ENCODE measurements at places on chromosomes 6 and 20.

- DNase-seq = no peak
Observed at GRCh38 chr6:151437401-151437800, 14.5 kb downstream of the RMND1 start.

GRCh38 chr20:45967551-45968080 lies 4.4 kb downstream of the ZNF335 start:
- DNase-seq = no peak

- DNase-seq = no peak
Observed at GRCh38 chr6:86215323-86215722, 572.6 kb upstream of the SYNCRIP start.

GRCh38 chr6:130178692-130179091 lies 44.1 kb downstream of the SAMD3 start:
- DNase-seq = no peak

DNA sequence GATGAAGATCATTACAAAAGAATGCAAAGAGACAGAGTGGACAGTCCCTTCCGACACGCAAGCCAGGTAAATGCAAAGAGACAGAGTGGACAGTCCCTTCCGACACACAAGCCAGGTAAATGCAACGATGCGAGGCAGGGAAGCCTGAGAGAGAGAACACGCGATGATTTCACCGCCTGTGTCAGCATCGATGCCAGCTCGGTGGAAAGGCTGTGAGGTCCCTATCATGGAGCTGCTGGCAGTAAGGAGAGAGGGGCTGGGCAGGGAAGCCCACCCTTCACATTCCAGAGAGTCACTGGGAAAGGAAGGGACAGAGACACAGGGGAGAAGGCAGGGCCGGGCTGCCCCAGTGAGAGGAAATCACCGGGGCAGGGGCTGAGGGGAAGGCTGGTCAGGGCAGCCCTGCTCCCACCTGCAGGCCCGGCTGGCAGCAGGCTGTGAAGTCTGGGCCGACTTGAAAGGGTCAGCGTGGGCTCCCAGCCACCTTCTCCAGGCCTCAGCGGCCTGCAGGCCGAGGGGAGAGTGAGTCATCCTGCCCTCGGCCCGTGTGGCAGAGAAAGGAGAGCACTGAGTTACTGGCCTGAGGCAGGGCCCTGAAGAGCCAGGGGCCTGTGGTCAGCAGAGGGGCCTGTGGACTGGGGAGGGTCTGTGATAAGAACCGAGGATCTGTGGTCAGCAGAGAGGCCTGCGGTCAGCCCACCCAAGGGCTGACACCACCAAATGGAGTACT lies 80.4 kb downstream of the DACT2 start:
- DNase-seq = no peak

DNA sequence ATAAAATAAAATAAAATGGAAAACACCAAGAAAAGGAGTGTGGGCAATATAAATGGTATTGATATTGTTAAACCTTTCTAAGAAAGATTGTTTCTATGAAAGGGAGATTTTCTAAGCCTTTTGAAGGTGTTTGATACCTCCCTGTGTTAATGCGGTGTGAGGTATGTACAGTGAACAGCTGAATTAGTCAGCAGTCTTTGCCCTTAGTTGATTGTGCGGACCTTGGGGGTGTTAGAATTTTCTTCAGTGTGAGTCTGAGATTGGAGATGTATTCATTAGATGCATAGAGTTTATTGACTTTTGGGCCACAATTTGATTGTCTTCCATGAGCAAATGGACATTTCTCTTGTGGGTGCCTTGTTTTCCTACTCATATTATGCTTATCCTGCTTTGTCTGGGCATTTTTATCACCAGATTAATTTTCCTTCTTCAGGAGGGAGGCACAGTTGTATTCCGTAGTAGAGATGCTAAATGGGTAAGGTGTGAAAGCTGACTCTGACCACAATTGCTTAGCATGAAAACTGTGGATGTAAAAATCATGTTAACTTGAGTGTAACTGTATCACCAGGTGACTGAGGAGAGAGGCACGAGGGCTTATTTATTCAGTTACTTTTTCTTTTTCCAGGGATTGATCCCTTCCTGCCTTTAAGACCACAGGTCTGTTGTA lies 42.2 kb downstream of the CDYL start:
- no peak for DNase-seq

DNA sequence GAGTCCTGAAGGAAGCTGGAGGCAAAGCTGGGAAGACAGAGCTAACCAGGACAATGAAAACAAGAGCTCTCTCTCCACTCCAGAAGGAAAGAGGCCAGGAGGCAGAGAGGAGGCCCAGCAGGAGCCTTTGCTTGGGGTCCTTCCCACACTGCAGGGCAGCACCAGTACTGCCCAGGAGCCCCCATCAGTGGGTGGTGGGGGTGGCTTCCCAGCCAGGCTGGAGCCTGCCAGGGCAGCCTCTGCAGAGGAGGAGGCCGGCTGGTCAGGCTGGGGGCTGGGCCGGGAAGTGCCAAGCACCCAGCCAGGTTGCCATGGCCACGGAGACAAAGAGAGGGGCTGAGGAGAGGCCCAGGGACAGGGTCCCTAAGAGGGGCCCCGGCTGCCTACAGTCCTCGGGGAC lies 33.4 kb downstream of the PREX1 start:
- no peak for DNase-seq

DNA sequence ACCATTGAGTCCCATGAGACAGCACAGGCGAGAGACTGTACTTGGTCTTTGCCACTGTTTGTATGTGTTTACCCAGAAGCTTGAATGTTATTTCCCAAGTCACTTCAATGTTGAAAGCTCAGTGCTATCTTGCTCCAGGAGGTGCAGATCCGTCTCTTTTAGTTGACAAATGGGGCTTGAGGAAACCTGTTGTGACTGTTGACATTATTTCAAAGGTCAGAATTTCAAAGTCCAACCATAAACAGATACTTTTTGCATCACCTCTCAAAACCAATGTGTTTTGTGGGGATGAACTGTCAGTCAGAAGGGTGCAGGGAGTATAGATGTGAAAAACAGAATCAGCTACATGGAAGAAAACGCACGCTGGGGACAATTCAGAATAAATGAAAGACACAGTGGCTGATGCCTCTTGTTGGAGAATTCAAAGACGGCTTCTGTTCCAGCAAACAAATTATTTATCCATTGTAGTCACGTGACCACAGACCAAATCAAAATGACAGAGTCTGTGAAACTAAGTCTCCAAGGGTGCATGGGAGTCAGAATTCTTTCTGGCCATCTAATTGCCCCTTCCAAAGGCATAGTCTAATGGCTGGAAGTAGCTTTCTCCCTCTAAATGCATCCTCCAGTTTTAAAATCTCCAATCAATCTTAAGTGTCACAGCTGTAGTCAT lies 83.7 kb downstream of the MYLK4 start:
- no peak for DNase-seq

DNA sequence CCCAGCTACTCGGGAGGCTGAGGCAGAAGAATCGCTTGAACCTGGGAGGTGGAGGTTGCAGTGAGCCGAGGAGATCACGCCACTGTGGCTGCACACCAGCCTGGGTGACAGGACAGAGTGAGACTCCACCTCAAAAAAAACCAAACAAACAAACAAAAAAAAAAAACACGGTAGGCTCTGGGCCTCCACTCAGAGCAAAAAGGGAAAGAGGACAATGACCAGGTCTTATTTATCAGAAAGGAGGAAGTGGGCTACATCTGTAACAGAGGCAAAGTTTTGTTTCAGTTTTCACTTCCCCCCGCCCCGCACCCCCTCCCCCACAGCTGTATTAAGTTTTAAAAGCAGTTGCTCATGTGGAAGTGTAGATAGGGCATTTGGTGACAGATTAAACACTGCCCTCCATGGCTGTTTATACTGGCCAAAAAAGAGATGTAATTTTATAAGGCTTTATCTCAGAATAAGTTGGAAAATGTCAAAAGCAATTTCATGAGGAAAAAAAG lies 114.6 kb downstream of the RCAN2 start:
- no peak for DNase-seq

GRCh38 chr6:106973018-106973835 lies 1.3 kb downstream of the CD24 start:
- peak; percentile 57 for DNase-seq

DNA sequence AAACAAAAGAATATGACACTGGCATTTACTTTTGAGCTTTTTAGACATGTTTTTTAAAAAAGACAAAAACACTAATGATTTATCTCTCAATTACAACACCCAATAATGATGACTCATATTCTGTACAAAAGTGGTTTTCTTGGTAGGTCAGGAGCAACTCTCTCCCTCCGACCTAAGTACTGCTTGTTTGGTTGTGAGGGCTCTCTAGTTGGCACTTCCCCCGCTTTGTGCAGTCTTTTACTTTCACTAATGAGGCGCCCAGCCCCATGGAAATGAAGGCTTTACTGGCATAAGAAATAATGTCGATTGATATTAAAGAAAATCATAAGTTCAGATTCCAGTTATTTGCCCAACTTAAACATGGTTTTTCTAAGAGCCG lies 1.3 kb downstream of the KPNA5 start:
- peak; percentile 63 for DNase-seq

DNA sequence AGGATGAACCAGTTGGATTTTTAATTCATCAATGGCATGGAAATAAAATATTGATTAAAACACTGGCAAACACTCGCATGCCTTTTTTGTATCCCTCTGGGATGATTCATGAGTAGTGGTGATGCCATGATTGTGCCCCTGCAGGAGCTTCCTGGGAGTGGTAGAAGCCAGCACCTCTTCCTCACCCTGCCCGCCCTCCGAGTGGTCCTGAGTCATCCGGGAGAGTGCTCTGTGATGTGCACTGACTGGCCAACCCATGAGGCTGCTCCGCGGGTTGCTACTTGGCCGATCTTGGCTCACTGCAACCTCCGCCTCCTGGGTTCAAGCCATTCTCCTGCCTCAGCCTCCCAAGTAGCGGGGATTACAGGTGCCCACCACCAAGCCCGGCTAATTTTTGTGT lies 27.4 kb downstream of the GJA10 start:
- no peak for DNase-seq

DNA sequence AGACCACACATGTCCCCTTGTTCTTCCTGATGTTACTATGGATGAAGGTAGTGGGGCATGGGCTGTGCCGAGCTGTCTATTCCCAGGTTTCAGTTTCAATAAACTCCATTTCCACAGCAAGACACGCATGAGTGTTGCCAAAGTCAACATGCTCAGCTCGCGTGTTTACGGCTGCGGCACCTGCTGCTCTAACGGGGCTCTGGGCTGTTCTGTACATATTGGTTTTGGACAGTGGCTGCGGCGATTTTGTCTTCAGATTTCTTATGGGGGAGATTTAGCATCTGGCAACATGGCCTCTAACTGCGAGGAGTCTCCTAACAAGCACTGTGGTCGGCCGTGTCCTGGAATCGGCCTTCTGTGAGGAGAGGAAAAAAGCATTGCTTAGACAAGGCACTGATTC lies 58.6 kb downstream of the TMEM242 start:
- DNase-seq = peak; percentile 58

DNA sequence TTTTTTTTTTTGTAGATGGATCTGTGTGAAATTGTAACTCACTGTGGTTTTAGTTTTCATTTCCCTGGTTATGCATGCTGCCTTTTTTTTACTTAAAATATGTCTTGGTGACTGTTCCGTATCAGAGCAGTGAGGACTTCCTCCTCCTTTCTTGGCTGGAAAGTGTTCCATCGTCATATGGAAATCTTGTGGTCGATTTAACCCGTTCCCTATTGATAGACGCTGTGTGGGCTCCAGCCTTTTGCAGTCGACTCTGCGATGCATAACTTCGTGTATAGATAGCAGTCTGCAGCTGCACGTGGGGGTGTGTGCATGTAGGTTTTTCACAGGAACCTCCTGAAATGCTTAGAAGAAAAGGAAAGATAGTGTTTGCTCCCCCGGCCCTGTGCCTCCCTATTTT lies 28.1 kb upstream of the PNPLA1 start:
- DNase-seq = no peak

GRCh38 chr20:10369723-10370090 lies 64.3 kb downstream of the MKKS start:
- DNase-seq = no peak

- no peak for DNase-seq
Observed at GRCh38 chr6:113824411-113824810, 32.7 kb upstream of the MARCKS start.

- DNase-seq = no peak
Observed at GRCh38 chr6:132511831-132512220, 1.1 kb downstream of the STX7 start.

DNA sequence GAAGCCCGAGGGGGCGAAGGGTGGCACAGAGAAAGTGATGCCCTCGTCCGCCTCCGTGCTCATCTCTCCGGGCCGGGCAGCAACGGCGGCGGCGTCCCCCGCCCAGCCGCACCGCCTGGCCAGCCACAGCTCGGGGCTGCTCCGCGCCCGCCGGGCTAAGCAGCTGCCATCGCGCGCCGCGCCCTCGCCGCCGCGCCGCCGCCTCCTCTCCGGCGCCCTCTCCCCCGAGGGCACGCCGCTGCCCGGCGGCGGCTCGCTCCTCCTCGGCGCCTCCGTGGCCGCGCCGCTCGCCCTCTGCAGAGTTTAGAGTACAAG lies 225 bp downstream of the MAP3K5 start:
- DNase-seq = peak; percentile 77

DNA sequence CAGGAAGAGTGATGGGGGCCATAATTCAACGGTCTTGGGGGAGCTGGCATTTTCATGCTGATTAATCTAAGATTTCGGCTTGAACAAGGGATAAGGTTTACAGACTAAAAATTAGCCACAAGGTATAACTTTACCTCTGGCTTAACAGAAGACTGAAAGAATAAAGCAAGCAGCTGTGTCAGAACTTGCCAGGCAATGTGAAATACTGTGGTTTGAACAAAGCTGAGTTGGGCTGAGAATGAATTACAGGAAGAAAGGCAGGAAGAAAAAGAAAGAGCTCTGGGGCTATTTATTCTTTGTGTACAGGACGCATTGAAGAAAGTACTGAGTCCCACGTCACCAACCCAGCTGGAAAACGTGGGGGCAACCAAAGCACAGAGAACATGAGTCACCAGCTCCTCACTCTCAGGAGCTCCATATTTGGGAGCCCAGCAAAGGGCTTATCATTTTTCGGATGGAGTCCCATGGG lies 121.5 kb upstream of the NEDD9 start:
- DNase-seq = no peak

GRCh38 chr6:69976591-69977090 lies 110.3 kb downstream of the COL19A1 start:
- no peak for DNase-seq

DNA sequence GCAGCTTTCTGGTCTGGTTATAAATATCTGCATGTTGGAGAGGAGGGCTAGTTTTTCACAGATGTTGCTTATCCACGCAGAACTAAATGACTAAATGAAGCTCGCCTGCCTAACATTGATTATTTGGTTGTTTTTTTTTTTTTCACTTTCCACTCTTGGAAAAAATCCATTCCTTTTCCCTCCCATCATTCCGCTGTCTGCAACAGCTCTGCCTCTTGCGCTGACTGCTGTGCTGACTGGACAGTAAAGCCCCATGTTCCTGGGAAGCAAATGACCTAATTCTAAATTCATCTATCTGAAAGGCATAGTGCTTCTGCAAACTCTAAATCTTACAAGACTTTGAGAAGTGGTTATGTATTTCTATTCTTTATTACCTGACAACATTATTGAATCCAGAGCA lies 255.5 kb upstream of the PLN start:
- no peak for DNase-seq

DNA sequence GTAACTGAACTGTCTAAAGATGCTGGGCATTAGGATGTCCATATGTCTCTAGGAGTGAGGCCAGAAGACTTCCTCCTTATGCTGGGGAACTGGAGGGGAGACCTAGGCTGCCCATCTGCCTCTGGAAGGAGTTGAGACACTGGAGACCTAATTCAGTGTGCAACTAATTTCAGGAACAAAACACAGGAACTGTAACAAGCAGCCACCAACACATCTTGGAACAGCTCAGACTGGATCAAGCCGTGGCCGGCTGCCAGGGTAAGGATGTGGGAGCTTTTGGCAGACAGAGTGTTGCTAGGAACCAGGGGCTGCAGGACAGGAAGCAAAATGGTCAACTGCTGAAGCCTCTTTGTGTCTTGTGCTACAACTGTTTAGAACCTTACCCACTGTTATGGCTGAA lies 16.4 kb upstream of the MAS1 start:
- no peak for DNase-seq

- DNase-seq = no peak
Observed at GRCh38 chr6:160118620-160119229, 2.9 kb upstream of the SLC22A1 start.

Data from NCI-H1105 treated with DMSO at 0.1 percent for 48 hours (cell line).